ENCODE measurements at places on chromosomes 1 and 21.

GRCh38 chr1:183983371-183984105, 54.0 kb downstream of the COLGALT2 start:
- DNase-seq = no peak

- DNase-seq = no peak
Observed at GRCh38 chr1:46193984-46194570, 4.2 kb downstream of the POMGNT1 start.

GRCh38 chr1:235213752-235214151, 52.7 kb upstream of the RBM34 start:
- peak; percentile 29 for DNase-seq

DNA sequence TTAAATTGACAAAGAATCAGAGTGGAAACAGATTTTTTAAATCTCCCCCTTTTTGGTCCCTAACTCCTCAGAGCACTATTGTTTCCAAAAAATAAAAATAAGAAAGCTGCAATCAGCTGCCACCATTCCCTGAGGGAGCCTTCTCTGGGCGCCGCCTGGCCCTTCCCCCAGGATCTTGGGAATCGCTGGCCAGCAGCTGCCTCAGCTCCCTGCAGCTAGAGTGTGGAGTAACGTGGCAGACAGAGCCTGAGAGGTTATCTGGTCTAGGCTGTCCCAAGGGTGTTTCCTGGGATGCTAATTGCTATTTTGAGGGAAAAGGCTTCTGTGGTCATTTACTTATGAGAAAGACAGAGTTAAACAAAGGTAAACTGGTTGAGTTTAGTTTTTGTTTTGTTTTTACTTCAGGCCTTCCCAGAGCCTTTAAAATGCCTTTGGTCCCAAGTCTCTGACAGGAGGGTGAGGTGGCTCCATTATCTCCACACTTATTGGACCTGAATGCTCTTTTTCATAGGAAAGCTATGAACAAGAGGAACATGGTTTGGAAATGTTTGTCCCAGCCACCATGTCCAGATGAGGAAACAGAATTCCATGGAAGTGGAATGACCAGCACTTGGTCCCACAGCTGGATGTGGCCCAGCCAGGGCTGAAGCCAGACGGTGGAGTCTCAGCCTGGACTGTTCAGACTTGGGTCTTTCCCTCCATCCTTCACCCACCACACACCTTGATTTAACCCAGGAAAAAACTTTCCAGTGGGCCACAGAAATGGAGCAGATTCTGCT, 14.1 kb upstream of the KIAA1614 start:
- no peak for DNase-seq

DNA sequence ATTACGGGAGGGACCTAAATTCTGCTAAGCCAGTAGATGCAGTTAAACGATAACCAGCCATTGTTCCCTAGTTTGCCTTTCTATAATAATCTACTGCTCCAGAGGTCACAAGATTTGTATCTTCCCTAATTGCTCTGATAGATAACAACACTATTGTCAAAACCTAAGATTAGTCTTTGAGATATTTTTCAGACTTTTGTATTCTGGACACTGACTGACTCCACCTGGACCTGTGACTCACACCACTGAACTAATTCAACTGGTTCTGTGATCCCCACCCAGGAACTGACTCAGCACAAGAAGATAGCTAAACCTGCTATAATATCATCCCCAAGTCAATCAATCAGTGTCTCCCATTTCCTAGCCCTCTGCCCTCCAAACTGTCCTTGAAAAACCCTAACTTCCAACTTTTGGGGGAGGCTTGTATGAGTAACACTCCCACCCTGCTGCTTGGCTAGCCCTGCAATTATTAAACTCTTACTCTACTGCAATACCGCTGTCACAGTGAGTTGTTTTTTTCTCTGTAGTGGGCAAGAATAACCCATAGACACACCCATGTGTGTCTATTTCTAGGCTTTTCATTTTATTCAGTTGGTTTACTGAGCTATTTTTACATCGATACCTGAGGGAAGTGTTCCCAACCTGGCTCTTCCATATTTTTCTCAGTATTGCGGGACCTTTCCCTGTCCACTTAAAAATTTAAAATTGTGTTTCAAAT, 11.2 kb downstream of the KIFAP3 start:
- DNase-seq = no peak

DNA sequence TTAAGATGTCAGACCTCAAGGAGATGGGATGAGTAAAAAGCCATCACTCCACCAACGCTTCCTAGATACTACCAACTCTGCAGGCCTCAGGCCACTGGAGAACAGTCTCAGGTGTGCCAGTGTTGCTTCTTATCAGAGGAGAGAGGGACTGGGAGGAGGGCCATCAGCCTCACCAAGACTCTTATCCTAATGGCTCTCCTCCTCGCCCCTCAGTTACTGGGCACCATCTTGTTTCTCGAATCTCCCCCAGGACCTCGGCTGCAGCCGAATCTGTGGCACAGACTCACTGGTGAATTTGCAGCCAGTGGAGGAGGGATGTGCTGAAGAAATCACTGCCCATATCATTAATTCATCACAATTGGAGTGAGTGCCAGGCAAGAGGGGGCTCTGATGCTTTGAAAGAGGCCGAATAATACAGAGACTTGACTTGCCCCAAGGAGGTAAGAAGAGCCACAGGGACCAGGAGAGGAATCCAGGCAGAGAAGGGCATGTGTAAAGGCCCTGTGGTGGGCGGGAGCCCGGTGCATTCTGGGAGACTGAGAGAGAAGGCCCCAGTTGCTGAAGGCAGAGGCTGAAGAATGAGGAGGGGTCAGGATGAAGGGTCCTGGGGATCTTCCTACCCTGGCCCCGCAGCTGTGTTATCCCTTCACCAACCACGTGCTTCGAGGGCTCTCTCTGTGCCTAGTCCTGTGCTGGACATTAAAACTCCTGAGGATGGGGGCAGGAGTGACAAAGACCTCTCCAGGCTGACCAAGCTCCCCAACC, 129.8 kb downstream of the PTPRU start:
- no peak for DNase-seq
